ENCODE measurements at places on chromosomes 1 and 21. TPM values are rescaled to one million over a fixed set of nuclear protein-coding genes. Genes with fewer than 3 reads are reported as not detected.

Gene DNALI1
- total RNA-seq = 2.9 TPM

Gene SFN
- total RNA-seq = not detected

Gene TP73
- total RNA-seq = 0.13 TPM

Gene RSBN1
- 17.3 TPM for total RNA-seq

Gene CHRM3
- 2.6 TPM for total RNA-seq

Gene ITLN1
- total RNA-seq = not detected

Gene OR2M3
- total RNA-seq = not detected

Gene LHX4
- not detected for total RNA-seq

Gene KLHL12
- 30.3 TPM for total RNA-seq

All from thoracic aorta endothelial cell (primary cell).